Smooth muscle cell of the pulmonary artery (primary cell): ENCODE measurements at places on chromosomes 4 and X. TPM values are rescaled to one million over a fixed set of nuclear protein-coding genes. Genes with fewer than 3 reads are reported as not detected.

NPY2R gene
- 0.76 and 27.4 TPM in 2 replicates for total RNA-seq

HMX1 gene
- not detected in 2 replicates for total RNA-seq

WAS gene
- total RNA-seq, result 0.13 TPM in 2 replicates

TBC1D1 gene
- 78.5 and 86.4 TPM in 2 replicates for total RNA-seq

MMRN1 gene
- total RNA-seq, result 0.20 and 1.4 TPM in 2 replicates
